Heart right ventricle (tissue), 16 donors: ENCODE measurements at places on chromosomes 16 and 17. TPM values are rescaled to one million over a fixed set of nuclear protein-coding genes. Genes with fewer than 3 reads are reported as not detected.

GRCh38 chr17:48123776-48124388, 16.3 kb downstream of the SNX11 start:
- H3K4me1 ChIP-seq = no peaks in the 10 kb centered on the region
- no peak overlapping the region for H3K4me3 ChIP-seq
- DNase-seq = no peak
- no peaks in the 10 kb centered on the region for H3K27me3 ChIP-seq
- H3K27ac ChIP-seq = no peak overlapping the region

DNA sequence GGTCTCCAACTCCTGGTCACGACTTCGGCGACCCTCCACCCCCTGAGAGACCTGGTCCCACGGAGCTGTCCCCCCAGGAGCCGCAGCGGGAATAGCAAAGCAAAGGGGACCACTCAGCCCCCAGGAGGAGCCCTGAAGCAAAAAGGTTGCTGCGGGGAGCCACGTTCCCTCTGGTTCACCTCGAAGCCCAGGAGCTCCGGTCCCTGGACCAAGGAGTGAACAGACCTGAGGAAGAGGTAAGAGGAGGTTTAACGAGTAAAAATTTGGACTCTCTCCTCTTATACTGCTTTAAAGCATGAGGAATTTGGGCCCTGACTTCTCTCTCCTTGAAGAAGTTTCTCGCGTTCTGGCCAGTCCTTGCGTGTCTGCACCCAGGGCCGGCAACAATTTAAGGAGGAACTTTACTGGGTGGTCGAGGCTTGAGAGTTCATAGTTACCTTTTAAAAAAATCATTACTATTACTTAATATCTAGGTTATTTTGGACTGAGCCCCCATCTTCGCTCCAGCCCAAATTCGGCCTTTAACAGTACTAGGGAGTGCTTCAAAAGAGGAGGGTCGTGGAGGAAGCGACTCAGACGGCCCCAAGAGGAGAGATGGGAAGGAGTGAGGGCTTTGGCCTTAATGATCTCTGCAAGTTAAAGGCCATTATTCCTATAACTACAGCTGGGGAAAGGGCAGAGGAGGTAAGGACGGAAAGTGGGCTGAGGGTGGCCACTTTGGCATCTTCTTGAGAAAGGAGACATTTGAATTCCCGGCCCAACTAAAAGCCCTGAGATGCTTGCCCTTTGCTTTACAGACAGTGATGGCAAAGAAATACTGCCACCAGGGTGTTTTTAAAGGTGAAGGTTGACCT, 16.9 kb upstream of the HOXB9 start:
- no peaks in the 10 kb centered on the region for H3K36me3 ChIP-seq
- no peak for DNase-seq
- H3K4me1 ChIP-seq = no peaks in the 10 kb centered on the region
- no peak overlapping the region for H3K27ac ChIP-seq
- peaks cover 100% of the 10 kb centered on the region for H3K27me3 ChIP-seq
- H3K4me3 ChIP-seq = no peak overlapping the region

GRCh38 chr17:57501016-57501415, 244.1 kb downstream of the CCDC182 start:
- DNase-seq = no peak
- H3K4me3 ChIP-seq = no peak overlapping the region
- no peaks in the 10 kb centered on the region for H3K36me3 ChIP-seq
- H3K27me3 ChIP-seq = no peaks in the 10 kb centered on the region

- no peaks in the 10 kb centered on the region for H3K27me3 ChIP-seq
- DNase-seq = no peak
- peaks cover 43% of the 10 kb centered on the region for H3K36me3 ChIP-seq
Measured at GRCh38 chr17:64355536-64356303, 34.9 kb downstream of the PECAM1 start.

GRCh38 chr17:82436601-82437324, 13.8 kb downstream of the CYBC1 start:
- H3K4me3 ChIP-seq = no peak overlapping the region
- H3K36me3 ChIP-seq = no peaks in the 10 kb centered on the region
- H3K27ac ChIP-seq = no peak overlapping the region
- H3K4me1 ChIP-seq = peaks cover 8% of the 10 kb centered on the region

DNA sequence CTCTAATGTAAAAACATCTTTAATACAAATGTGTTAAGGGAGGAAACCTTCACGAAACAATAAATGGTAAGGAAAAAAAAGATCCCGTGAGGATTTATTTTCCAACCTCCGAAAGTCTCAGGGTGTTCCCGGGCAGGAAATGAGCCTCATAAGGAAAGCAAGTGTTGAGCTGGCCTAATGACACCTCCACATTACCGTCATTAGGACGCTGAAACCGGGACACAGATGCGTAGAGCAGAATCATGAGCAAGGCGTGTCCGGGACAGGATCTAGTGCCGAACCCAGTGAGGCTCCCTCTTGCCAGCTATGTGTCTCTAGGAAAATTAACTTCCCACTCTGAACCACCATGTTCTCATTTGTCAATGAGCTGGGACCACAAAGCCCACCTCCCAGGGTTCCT, 22.7 kb upstream of the CYTH1 start:
- H3K27me3 ChIP-seq = no peaks in the 10 kb centered on the region
- no peak overlapping the region for H3K4me3 ChIP-seq

GRCh38 chr16:66271074-66272060, 95.1 kb upstream of the CDH5 start:
- peaks cover 31% of the 10 kb centered on the region for H3K27me3 ChIP-seq
- H3K36me3 ChIP-seq = no peaks in the 10 kb centered on the region
- H3K4me1 ChIP-seq = peaks cover 2% of the 10 kb centered on the region
- DNase-seq = no peak

Gene PTX4
- total RNA-seq = not detected
